ENCODE measurements at places on chromosomes 5 and 9. TPM values are rescaled to one million over a fixed set of nuclear protein-coding genes. Genes with fewer than 3 reads are reported as not detected.

The PCDHA9 gene
- under 0.01 TPM for total RNA-seq

The NIPAL4 gene
- total RNA-seq: not detected

The C5orf58 gene
- total RNA-seq: not detected

The APBA1 gene
- 4.5 TPM for total RNA-seq

The TENT4A gene
- 17.8 TPM for total RNA-seq

The SVEP1 gene
- not detected for total RNA-seq

The G3BP1 gene
- 259 TPM for total RNA-seq

The CATSPER3 gene
- 0.08 TPM for total RNA-seq

The CCL21 gene
- total RNA-seq: not detected

The UHRF2 gene
- total RNA-seq: 20.9 TPM

The ENTREP1 gene
- total RNA-seq: not detected

The SUSD3 gene
- not detected for total RNA-seq

The PTGES gene
- 2.4 TPM for total RNA-seq

The STPG3 gene
- total RNA-seq: not detected

The MOB3B gene
- not detected for total RNA-seq

The DMRTA1 gene
- 0.25 TPM for total RNA-seq

The PLCXD3 gene
- not detected for total RNA-seq

The ZNF879 gene
- total RNA-seq: not detected

The RAI14 gene
- 30.6 TPM for total RNA-seq

The TOR1B gene
- total RNA-seq: 24.9 TPM

The FAM151B gene
- 2.1 TPM for total RNA-seq

The MSX2 gene
- total RNA-seq: 3.0 TPM

The IQGAP2 gene
- not detected for total RNA-seq

The POU5F2 gene
- total RNA-seq: 0.34 TPM

The CBY3 gene
- total RNA-seq: not detected

The TMEM174 gene
- not detected for total RNA-seq

The SLC4A9 gene
- not detected for total RNA-seq

The LCP2 gene
- 0.03 TPM for total RNA-seq

The OR1L8 gene
- total RNA-seq: not detected

The AJM1 gene
- total RNA-seq: 0.11 TPM

The TCF7 gene
- total RNA-seq: 17.8 TPM

The BARHL1 gene
- total RNA-seq: not detected

The CEMIP2 gene
- total RNA-seq: 14.8 TPM

The SH3TC2 gene
- total RNA-seq: 16.9 TPM

The CENPK gene
- total RNA-seq: 54.9 TPM

The IL4 gene
- not detected for total RNA-seq

The NTRK2 gene
- 0.16 TPM for total RNA-seq

The FAT2 gene
- total RNA-seq: not detected

The GAS1 gene
- 2.3 TPM for total RNA-seq

The OBP2B gene
- total RNA-seq: not detected

The LCN6 gene
- not detected for total RNA-seq

The DNAJB5 gene
- 6.3 TPM for total RNA-seq

The LHX3 gene
- total RNA-seq: not detected

Data from SJSA1 (cell line).